ENCODE measurements at places on chromosomes 5 and 9.

DNA sequence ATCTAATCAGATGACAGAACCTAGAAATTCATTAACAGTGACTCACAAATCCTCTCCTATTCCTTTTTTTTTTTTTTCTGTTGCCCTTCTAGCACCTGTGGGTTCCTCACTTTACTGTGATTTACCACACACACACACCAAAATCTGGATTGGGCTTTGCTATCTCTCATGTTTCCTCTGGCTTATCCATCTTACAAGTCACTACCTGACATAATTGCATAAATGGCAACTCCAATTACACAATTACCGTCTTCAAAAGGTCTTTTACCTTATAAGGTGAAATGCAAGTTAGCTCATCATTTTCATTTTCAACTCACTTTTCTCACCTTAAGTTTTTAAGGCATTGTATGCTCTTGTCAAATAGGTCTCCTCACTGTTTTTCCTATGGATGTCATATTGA is 426.3 kb upstream of the MEF2C start:
- no peak for DNase-seq

GRCh38 chr5:113124914-113125313 is 148.3 kb downstream of the DCP2 start:
- no peak for DNase-seq

DNA sequence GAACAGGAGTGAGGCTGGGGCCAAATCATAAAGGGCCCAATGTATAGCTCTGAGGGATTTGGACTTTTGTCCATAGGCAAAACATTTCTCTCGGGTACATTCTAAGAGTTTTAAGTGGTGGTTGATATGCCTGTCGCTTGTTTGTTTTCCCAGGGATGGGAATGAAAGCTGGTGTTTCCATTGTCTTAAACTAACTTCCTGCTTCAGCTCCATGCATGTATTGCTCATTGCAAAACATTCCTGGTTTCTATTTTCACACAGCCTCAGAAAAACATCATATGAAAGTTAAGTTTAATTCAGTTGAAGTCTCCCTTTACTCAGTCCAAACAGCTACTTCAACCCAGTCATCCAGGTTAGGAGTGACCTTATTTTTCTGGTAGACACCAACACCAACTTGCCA is 235.0 kb downstream of the ACTL7B start:
- DNase-seq = no peak

- no peak for DNase-seq
Measured at GRCh38 chr9:38171926-38172325, 102.9 kb upstream of the SHB start.

- no peak for DNase-seq
Measured at GRCh38 chr9:20302197-20302596, 320.1 kb downstream of the MLLT3 start.

DNA sequence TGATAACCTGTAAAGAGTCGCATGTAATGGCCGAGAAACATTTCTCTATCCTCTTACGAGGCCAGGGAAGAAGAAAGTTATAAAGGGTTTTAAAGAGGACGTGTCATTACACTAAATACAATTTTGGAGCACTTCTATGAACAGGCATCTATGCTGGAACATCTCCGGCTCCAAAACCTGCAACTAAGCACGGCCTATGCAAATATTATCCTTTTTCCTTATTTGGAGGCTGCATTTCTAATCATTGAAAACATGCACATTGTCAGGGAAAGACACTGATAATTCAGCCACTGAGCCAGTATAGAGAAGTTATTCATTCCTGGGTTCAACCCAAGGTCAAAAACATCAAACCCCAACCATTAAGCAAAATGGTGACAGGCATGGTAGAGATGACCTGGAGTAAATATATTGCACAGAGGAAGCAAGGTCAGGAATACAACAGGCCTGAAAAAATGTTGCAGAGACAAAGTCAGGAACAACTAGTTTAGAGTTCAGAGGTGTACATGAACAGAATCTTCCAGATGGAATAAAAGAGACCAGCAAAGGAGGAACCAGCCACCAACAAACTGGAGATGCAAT is 674.1 kb downstream of the NR2F1-AS1 start:
- DNase-seq = no peak

DNA sequence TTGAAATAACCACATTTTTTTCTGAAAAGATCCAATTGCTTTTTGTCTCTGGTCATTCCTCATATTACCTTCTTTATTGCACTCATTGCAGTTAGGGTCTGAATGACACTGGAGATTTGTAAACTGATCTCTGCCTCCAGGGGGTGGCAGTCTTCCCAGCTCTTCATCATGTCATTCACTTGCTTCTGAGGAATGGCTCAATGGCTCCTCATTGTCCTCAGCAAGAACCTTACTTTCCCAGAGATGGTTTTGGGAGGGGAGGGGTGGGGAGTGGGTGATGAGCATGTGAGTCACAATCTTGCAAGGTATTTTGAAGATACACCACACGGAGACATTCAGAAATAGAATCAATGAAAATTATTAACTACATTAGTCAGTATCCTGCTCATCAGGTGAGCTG is 159.8 kb upstream of the GAS1 start:
- DNase-seq = no peak

- DNase-seq = no peak
Measured at GRCh38 chr5:105807290-105807689, 1863.4 kb downstream of the EFNA5 start.

GRCh38 chr5:67732471-67732870 is 483.1 kb upstream of the PIK3R1 start:
- no peak for DNase-seq

- no peak for DNase-seq
Measured at GRCh38 chr5:147927901-147928300, 21.6 kb upstream of the C5orf46 start.

- no peak for DNase-seq
Measured at GRCh38 chr9:684941-685340, 156.6 kb upstream of the DMRT1 start.

DNA sequence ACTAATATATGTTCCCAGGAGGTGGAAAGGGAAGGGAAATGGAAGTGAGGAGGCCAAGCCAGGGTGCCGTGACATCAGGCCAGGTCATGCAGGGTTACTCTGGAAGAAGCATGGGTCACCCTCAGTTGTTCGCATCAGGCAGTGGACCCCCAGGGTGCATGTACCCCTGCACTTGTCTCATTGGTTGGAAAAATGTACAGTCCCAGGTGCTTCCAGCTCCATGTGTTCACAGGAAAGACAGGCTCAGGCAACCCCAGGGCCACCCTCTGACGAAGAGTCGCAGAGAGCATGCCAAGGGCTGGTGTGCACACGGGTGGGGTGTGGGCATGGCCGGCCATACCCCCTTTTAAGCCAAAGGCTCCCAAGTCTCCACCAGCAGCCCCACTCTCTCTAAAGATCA is 208.9 kb downstream of the AOPEP start:
- no peak for DNase-seq

DNA sequence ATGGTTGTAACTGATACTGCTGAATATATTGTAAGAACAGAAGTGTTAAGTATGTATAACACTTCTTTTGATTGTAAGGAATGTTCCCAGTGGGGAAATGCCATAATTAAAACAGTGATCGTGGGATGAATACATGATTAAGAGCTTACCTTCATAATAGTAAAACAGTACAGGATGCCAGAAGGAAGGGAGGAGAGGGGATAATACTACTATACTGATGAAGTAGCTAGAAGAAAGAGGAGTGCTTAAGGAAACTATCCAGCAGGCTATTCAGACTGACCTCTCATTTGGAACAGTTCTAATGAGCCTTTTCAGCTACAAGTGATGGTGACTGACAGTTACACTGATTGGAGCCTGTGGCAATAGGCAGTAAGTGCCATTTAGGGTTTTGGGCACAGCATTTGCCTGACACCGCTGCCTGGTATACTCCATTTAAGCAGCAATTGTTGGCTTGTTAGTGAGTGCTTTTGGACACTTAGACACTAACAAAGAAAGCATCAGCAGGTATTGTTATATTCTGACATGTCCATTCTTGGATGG is 33.8 kb upstream of the KDM4C start:
- no peak for DNase-seq

- DNase-seq = no peak
Measured at GRCh38 chr5:7763621-7764072, 87.3 kb downstream of the CFAP90 start.

- DNase-seq = no peak
Measured at GRCh38 chr5:135076051-135076491, 42.0 kb upstream of the PITX1 start.
